ENCODE measurements at places on chromosomes 4 and X. TPM values are rescaled to one million over a fixed set of nuclear protein-coding genes. Genes with fewer than 3 reads are reported as not detected.

The HSFX3 gene
- total RNA-seq = not detected

The KCND1 gene
- 4.2 TPM for total RNA-seq

The SHOX gene
- total RNA-seq = 0.23 TPM

The RAB9B gene
- total RNA-seq = 46.6 TPM

The ZXDA gene
- total RNA-seq = 21.2 TPM

The PABPC5 gene
- 16.6 TPM for total RNA-seq

The TMPRSS11F gene
- total RNA-seq = not detected

The CFAP299 gene
- 4.2 TPM for total RNA-seq

The SCRG1 gene
- total RNA-seq = 7.2 TPM

The CLIC2 gene
- total RNA-seq = 3.2 TPM

The UGT2B11 gene
- total RNA-seq = not detected

The ANOS1 gene
- total RNA-seq = 92.7 TPM

The TEC gene
- 1.2 TPM for total RNA-seq

The HTN3 gene
- not detected for total RNA-seq

The ITGB1BP2 gene
- total RNA-seq = 2.5 TPM

The QDPR gene
- 49.6 TPM for total RNA-seq

The GATA1 gene
- total RNA-seq = not detected

The FHIP1A gene
- 2.1 TPM for total RNA-seq

The POU4F2 gene
- not detected for total RNA-seq

The ATP2B3 gene
- total RNA-seq = 15.0 TPM

The FAT4 gene
- total RNA-seq = 35.3 TPM

The CASP3 gene
- 70.8 TPM for total RNA-seq

The FRMD7 gene
- total RNA-seq = 0.46 TPM

The MAML3 gene
- total RNA-seq = 7.4 TPM

The RAP2C gene
- total RNA-seq = 19.6 TPM
